ENCODE measurements at places on chromosomes 5 and 9. TPM values are rescaled to one million over a fixed set of nuclear protein-coding genes. Genes with fewer than 3 reads are reported as not detected.

DNA sequence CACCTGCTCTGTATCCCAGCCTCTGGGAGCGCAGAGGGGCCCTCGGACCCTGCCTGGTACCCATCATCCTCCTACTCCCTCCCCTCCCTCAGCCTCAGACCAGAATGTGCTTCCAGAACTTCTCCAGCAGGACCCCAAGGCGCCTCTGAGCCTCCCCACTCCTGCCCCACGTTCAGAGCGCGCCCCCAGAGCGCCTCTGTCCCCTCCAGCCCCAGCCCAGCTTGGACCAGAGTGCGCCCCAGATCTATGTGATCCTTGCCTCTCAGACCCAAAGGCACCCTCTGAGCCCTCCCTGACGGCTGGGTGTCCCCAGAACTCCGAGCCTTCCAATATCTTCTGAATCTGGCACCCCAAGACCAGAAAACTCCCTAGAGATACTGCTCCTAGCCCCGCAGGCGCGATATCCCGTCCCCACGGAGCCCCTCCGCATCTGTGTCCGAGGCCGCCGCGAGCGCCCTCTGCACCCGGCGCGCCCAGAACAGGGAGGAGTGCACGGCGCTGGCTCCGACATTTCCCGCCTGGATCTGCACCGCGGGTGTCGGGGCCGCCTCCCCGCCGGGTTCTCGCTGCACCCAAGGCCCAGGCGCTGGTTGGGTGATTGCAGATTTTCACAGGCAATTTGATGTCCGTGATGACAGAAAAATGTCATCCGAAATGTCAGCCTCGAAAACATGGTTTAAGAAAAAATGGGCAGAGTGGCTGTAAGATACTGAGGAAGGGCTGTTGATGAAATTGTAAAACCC lies 522 bp downstream of the BHMT start:
- peaks cover 8% of the 10 kb centered on the region for H3K4me1 ChIP-seq
- peaks cover 7% of the 10 kb centered on the region for H3K27me3 ChIP-seq
- no peak overlapping the region for H3K4me3 ChIP-seq
- no peaks in the 10 kb centered on the region for H3K36me3 ChIP-seq
- no peak overlapping the region for H3K27ac ChIP-seq

GRCh38 chr9:92726971-92727715 lies 37.5 kb downstream of the BICD2 start:
- no peaks in the 10 kb centered on the region for H3K27me3 ChIP-seq
- no peak for DNase-seq
- no peak overlapping the region for H3K4me3 ChIP-seq
- no peak overlapping the region for H3K27ac ChIP-seq
- H3K4me1 ChIP-seq: peaks cover 63% of the 10 kb centered on the region

Gene PCDHB13
- total RNA-seq: 3.7 TPM

Gene SERF1A
- total RNA-seq: 7.6 TPM

Gene AGXT2
- not detected for total RNA-seq

- H3K4me3 ChIP-seq: no peak overlapping the region
- no peaks in the 10 kb centered on the region for H3K27me3 ChIP-seq
- DNase-seq: no peak
- no peak overlapping the region for H3K27ac ChIP-seq
- H3K36me3 ChIP-seq: no peaks in the 10 kb centered on the region
- H3K4me1 ChIP-seq: peaks cover 10% of the 10 kb centered on the region
Measured at GRCh38 chr5:123455095-123455494, 31.9 kb upstream of the CEP120 start.

Gene HOMER1
- 5.4 TPM for total RNA-seq

Gene BARHL1
- total RNA-seq: not detected

- H3K27me3 ChIP-seq: no peaks in the 10 kb centered on the region
- H3K36me3 ChIP-seq: no peaks in the 10 kb centered on the region
- no peaks in the 10 kb centered on the region for H3K4me1 ChIP-seq
- DNase-seq: no peak
Measured at GRCh38 chr9:72415163-72415562, 50.2 kb upstream of the ZFAND5 start.

- H3K4me1 ChIP-seq: peaks cover 12% of the 10 kb centered on the region
- DNase-seq: no peak
- no peaks in the 10 kb centered on the region for H3K36me3 ChIP-seq
- H3K27ac ChIP-seq: no peak overlapping the region
- no peaks in the 10 kb centered on the region for H3K27me3 ChIP-seq
Measured at GRCh38 chr9:89483592-89484474, 14.1 kb downstream of the SEMA4D start.

- no peak overlapping the region for H3K27ac ChIP-seq
- H3K4me3 ChIP-seq: no peak overlapping the region
- H3K4me1 ChIP-seq: no peaks in the 10 kb centered on the region
- no peaks in the 10 kb centered on the region for H3K36me3 ChIP-seq
Measured at GRCh38 chr9:35267710-35268109, 105.9 kb downstream of the UNC13B start.

DNA sequence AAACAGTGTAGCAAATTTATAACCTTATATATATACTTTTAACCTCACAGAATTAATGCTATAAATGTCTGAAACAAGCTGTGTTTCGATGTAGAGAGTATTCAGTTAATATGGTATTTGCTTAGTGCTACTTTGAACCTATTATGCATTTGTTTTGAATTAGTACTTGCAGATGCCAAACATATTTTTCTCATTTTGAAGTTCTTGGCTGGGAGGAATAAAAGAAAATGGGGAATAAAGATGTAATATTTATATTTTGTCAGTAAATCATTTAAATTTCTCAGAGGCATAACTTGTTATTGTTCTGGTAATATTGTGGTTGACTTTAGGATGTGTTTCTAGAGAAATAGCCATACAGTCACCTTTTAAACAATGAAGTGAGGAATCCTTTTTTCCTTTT lies 175.9 kb upstream of the IZUMO3 start:
- H3K27me3 ChIP-seq: no peaks in the 10 kb centered on the region
- no peaks in the 10 kb centered on the region for H3K36me3 ChIP-seq
- H3K27ac ChIP-seq: no peak overlapping the region

DNA sequence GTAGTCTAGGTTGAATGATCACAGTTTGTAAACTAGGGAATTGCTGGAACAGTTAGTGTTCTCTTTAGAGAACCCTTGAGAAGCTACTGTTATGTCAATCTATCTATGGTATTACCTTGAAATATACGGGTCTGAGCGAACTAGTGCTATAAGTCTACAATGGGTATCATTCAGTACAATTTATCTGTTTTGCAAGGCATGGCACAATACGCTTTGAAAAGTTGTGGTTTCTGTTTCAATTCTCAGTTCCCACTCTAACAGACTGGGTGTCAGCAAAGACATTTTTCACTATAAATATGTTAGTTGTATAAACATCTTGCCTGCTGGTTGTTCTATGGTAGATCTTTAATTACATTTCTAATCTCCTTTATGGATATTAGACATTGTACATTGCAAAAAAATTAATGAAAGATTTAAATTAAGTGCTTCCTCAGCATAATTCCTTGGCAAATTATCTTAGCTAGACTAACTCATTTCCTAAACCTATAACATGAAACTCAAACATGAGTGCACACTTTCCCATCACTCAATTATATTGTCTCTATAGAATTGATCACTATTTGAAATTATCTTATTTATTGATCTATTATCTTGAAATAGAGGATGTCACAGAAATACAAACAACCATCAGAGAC lies 24.9 kb upstream of the SLCO6A1 start:
- H3K27me3 ChIP-seq: no peaks in the 10 kb centered on the region
- no peaks in the 10 kb centered on the region for H3K36me3 ChIP-seq

Gene SELENOP
- 344 TPM for total RNA-seq

Gene MARCOL
- not detected for total RNA-seq

Gene PTGER4
- 19.4 TPM for total RNA-seq

DNA sequence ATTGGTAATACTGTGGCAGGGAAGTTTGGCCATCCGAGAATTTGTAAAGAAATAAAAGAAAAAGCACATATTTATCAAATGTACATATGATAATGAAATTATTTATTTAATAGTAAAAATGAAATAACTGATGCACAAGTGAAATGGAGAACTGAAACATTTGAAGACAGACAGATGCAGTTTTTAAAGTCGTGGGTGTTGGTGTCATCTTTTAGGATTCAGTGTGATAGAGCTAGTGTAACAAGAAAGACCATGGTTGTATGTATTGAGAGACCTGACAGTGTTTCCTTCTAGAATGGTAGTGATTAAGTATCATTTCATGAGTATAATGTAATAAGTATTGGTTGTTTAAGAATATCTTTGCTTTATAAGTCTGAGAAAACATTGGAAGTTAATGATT lies 2.4 kb downstream of the SEC61B start:
- no peaks in the 10 kb centered on the region for H3K27me3 ChIP-seq
- H3K36me3 ChIP-seq: no peaks in the 10 kb centered on the region

DNA sequence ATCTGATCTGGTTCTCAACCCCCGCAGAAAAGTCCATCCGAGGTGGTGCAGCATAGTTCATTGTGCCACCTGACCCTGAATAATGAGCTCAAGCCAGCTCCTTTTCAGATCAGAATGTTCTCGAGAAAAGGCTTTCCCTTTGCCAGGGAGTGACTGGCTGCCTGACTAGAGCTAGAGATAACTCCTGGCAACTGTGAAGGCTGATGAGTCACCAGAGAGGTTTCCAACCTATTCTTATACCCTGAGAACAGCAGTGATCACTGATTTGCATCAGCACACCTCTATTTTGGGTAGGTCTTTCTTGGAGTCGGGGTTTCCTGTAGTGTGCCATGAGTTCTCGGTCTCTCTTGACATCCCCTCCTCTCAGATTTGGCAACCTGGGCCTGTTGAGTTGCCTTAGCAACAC lies 127.9 kb downstream of the PIK3R1 start:
- peaks cover 15% of the 10 kb centered on the region for H3K4me1 ChIP-seq
- no peak for DNase-seq
- H3K4me3 ChIP-seq: no peak overlapping the region
- H3K27ac ChIP-seq: peak overlapping the region; percentile 48
- no peaks in the 10 kb centered on the region for H3K36me3 ChIP-seq
- H3K27me3 ChIP-seq: no peaks in the 10 kb centered on the region

- H3K27me3 ChIP-seq: no peaks in the 10 kb centered on the region
- H3K4me1 ChIP-seq: no peaks in the 10 kb centered on the region
- no peaks in the 10 kb centered on the region for H3K36me3 ChIP-seq
- DNase-seq: no peak
- H3K4me3 ChIP-seq: no peak overlapping the region
Measured at GRCh38 chr9:17824191-17824590, 245.3 kb downstream of the SH3GL2 start.

Gene TLX3
- not detected for total RNA-seq

GRCh38 chr5:81425569-81425968 lies 31.6 kb upstream of the ACOT12 start:
- DNase-seq: no peak
- H3K4me1 ChIP-seq: peaks cover 26% of the 10 kb centered on the region
- no peak overlapping the region for H3K4me3 ChIP-seq
- peak overlapping the region; percentile 27 for H3K27ac ChIP-seq

Gene ST6GALNAC4
- 33.1 TPM for total RNA-seq

DNA sequence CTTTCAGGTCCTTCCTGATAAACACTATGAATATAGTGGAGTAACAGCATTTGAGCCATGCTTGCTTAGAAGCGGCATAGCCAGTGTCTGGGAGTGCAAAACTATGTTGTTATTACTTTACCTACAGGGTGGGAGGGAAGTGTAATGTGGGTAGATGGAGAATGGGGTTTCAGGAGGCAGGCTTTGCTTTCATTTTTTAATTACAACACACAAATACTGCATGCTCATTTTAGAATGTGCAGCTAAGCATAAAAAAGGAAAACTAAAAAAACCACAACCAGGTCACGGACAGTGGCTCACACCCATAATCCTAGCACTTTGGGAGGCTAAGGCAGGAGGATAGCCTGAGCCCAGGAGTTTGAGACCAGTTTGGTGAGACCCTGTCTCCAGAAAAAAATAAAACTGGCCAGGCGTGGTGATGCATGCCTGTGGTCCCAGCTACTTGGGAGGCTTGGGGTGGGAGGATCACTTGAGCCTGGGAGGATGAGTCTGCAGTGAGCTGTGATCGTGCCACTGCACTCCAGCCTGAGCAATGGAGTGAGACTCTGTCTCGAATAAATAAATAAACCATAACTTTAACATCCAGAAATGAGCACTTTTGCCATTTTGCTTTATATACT lies 20.2 kb downstream of the HAVCR1 start:
- no peak for DNase-seq
- no peak overlapping the region for H3K4me3 ChIP-seq
- H3K36me3 ChIP-seq: no peaks in the 10 kb centered on the region

GRCh38 chr5:52727020-52727419 lies 60.7 kb upstream of the ITGA1 start:
- no peak for DNase-seq
- H3K27ac ChIP-seq: no peak overlapping the region
- no peaks in the 10 kb centered on the region for H3K27me3 ChIP-seq
- peaks cover 20% of the 10 kb centered on the region for H3K4me1 ChIP-seq
- no peaks in the 10 kb centered on the region for H3K36me3 ChIP-seq
- no peak overlapping the region for H3K4me3 ChIP-seq
